ENCODE measurements at places on chromosomes 6 and 20.
A peak's percentile ranks its signal among the peaks of the same experiment; 100 is the strongest.

DNA sequence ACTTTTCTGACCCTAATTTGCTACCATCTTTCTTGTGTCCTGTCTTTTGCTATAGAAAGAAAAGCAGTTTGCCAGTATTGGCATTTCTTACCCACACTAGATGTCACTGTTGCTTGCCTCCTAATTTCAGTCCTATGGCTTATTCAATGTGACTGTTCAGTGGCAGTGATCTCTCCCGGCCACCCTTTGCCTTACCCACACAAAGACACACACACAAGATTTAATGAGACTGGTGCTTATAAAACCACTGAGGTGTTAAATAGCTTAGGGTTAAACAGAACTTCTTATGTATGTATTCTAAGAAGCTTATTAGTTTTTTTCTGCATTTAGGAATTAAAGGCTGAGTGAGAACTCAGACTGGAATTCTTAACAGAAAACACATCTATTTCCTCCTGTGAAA lies 233.6 kb upstream of the ASCC3 start:
- DNase-seq, result peak; percentile 88

GRCh38 chr6:139903411-139904157 lies 529.1 kb upstream of the CITED2 start:
- no peak for DNase-seq

- no peak for DNase-seq
These were observed 12.6 kb upstream of the PTCHD4 start for GRCh38 chr6:48123601-48124000.

DNA sequence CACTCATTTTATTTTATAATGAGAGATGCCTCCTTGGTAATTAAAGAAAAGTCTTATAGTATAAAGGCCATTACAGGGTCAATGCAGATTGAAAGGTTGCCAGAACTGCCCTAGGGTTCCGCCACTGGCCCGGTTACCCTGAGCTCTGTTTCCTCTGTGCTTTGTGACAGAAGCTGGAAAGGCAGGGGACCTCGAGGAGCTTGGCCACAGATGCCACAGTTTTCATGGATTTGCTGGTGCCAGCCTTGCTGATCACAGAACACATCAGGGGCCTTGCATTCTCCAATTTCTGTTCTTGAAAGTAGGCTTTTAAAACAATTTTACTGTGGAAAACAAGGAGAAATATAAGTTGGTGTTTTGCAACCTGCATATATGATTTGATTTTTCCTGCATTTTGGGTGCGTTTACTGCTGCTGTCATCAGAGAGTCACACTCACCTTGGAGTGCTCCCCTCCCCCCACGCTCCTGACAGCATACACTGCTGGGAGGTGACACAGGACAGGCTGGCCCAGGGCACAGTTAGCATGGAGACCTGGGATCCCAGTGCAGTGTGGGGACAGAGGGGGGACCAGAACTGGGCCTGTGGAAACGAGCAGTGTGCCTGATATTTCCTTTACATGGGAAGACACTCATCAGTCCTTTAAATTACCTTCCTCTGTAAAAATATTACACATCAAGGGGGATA lies 142.8 kb downstream of the CFAP61 start:
- no peak for DNase-seq

- DNase-seq, result peak; percentile 20
These were observed 43.1 kb upstream of the NEDD9 start for GRCh38 chr6:11275598-11275997.

- DNase-seq, result no peak
These were observed 4.4 kb downstream of the ZKSCAN3 start for GRCh38 chr6:28353981-28354676.

GRCh38 chr6:55180258-55180657 lies 5.9 kb downstream of the HCRTR2 start:
- no peak for DNase-seq

GRCh38 chr6:144619966-144620365 lies 334.8 kb downstream of the UTRN start:
- DNase-seq, result no peak

DNA sequence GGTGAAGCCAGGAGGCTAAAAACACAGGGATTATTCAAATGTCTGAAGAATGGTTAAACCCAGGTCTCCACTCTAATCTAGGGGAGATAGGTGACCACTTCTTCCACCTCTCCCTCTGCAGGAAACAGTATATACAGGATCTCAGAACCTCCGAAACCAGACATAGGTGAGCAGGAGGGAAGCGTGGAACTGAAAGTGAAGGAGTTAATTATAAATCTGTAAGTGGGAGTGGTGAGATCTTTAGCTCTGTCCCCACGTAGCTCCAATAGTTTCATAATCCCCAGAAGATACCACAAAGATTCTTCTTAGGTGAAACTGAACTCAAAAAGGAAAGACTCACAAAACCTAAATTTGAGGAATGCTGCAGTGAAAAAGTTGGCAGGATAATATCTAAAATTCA lies 76.8 kb downstream of the THEMIS start:
- DNase-seq, result no peak

DNA sequence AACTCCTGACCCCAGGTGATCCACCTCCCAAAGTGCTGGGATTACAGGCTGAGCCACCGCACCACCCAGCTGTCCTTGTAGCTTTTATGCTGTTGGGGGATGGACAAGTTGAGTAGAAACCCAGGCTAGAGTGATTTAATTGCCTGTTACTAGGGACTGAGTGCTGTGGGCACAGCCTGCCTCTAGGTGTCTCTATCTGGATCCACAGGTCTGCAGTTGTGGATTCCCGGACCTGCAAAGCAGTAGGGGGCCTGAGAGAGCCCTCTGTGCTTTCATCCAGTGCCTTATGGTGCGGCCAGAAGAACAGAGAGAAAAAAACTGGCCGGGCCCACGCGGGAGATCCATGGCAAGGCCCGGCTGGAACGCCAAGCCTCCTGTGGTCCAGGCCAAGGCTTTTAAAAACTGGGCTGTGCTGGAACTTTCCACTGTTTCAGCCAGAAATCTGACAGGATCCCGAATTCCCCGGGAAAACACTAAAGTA lies 5.2 kb downstream of the SIRPA start:
- DNase-seq, result peak; percentile 96

GRCh38 chr6:73073238-73073637 lies 152.1 kb downstream of the KHDC1L start:
- no peak for DNase-seq

DNA sequence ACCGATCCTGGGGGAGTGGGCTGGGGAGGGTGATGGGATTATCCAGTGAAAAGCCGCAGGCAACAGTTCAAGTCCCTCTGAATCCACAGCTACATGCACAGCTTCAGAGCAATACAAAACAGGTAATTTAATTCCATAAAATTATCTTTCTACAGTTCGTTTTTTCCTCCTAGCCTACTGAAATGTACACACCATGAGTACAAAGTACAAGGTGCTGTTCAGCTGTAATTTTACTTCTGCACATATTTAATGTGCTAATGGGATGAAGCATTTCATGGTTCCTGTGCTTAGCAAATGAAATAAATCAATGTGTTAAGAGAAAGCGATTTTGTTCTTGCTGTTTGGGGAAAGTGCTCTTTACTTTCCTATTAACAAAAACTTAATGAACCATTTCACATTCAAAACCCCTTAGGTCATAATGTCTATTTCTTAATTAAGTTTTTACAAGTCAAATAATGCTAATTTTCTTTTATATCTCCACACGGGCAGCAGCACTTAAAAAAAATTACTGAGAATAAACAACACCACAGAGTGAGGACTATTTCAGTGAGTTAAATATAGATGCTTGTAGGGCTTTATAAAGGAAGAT lies 71.8 kb downstream of the INSM1 start:
- DNase-seq, result peak; percentile 52

- no peak for DNase-seq
These were observed 246.8 kb upstream of the TENT5A start for GRCh38 chr6:81999270-81999669.

DNA sequence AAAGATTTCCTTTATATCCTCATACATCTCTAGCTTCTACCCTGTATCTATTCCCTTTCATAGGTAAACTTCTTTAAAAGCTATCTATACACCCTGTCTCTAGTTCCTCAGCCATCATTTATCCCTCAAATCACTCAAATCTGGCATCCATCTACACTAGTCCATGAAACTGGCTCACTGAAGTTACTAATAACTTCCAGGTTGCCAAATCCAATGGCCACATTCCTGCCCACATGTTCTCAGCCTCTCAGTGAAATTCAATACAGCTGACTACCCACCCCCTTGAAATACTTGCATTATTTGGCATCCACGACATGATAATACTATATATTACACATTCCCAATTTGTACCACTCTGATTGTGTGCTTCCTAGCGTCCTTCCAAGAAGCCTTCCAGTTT lies 8.7 kb downstream of the REPS1 start:
- no peak for DNase-seq

DNA sequence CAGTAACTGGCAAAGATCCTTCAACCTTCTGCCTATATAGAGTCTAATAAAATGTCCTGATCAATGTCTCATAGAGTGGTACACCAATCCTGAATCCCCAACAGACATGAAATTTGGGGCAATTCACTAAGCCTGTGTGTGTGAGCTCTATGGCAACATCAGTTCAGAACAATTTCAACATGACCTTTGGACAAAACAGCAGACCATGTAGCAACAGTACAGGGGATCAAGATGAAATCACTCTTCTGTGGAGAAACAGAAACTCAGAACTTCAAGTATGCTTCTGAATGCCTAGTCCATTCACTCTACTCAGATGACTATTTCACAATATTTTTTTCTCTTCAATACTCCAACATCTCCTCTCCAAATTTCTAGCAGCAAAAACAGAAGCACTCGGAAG lies 49.1 kb upstream of the OPRM1 start:
- no peak for DNase-seq

- peak; percentile 66 for DNase-seq
These were observed at the start of gene LRRN4 for GRCh38 chr20:6053776-6054688. LRRN4 (minus strand) TSS chr20:6054060; CDS start chr20:6052799, 1,261 bp downstream.

- DNase-seq, result no peak
These were observed 35.8 kb upstream of the TPD52L1 start for GRCh38 chr6:125117818-125118217.

GRCh38 chr6:35191889-35192288 lies 21.9 kb upstream of the SCUBE3 start:
- DNase-seq, result no peak

- peak; percentile 18 for DNase-seq
These were observed 54.2 kb upstream of the HLA-A start for GRCh38 chr6:29887819-29888776.

DNA sequence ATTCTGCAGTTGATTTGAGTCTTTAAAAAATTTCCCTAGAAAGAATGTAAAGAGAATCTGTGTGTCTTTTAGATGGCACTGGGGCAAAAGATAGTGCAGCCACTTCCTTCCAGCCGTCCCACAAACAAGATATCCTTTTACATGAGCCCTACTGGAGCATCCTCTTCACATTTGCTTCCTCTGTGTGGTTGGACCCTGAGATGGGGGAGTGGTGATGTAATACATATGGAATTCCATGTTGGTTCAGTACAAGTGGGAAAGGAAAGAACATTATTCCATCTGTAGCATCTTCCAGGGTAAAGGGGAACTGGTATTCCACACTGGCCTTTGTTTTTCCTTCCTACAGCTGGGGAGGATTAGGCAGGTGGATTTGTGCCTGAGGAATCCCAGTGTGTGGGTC lies 78.9 kb upstream of the ISM1 start:
- no peak for DNase-seq

DNA sequence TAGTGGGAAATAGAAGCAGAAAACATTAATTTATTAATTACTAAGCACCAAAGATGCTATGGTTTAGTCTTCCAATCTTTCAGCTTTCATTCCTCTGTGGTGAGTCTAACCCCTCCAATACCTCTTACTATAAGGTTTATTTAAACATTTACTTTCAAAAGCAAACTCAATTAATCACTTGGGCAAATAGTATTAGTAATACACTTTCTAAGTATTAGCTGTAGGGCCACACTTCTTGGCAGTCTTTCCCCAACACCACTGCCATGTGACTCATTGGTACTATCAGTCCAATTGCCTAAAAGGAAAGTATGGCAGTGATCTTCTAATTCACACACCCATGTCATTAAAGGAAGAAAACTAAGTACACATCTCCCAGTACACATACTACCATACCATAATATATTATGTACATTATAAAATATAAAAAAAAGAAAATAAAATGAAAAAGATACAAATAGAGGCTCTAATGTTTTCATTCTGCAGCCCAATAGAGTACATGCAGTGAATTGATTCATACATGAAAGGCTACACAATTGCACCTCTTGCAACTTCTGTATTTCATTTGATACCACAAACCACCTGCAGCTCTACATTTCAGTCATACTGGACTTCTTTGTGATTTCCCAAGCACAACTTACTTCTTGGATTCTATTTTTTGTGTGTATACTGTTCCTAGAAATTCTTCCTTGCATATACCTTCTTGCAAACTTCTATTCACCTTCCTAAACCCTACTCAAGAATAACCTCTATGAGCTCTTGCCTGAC lies 218.6 kb downstream of the PKHD1 start:
- DNase-seq, result no peak

DNA sequence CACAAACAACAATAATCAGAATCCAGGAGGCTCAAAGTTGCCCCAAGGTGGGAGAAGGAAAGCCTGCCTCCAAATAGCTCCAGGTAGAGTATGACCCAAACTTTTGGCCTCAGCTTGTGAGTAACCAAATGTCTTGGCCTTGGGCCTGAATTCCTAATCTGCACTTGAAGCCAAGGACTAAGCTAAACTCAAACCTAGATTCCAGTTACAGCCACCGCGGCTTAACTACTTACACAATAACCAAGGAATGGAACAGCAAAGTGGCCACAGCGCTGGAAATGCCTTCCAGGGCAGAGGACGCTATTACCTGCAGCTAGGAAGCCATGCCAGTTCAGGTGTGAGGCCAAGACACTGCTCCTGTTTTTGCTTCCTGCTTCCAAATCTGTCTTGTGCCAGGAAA lies 4.6 kb downstream of the NINL start:
- DNase-seq, result no peak

GRCh38 chr6:16752206-16752866 lies 8.9 kb downstream of the ATXN1 start:
- DNase-seq, result peak; percentile 10

DNA sequence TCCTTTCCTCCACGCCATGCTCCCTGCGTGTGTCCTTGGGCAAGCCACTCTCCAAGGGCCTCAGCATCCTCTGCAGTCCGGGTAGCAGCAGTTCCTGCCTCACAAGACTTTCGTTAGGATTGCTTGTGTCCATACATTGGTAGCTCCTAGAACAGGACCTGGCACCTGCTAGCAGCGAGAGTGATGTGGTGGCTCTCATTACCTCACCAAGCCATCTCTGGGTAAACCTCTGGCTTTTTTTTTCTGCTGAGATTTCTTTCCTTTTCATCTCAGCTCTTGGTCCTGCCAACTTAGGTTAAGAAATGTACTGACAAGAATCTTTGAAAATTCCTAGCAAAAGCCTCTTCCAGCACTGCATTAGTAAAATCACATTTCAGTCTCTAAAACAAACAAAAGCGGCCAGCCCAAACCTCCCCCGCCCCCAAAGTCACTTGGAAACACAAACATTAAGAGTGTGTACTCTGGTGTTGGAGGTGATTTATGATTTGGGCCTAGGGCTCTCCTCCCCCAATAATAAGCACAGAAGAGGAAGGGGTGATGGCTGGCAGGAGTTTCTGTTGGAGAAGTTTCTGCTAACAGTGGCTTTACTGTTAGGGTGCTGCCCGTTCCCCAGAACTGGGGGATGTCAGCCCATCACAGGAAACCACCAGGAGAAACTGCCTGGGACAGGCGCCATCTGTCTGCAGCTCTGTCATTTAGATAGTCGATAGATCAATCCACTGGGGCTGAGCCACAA lies 199.2 kb downstream of the CD83 start:
- DNase-seq, result peak; percentile 38
